ENCODE measurements at places on chromosomes 2 and 18.

GRCh38 chr2:69272803-69273471 is 114.1 kb downstream of the GFPT1 start:
- no peak for DNase-seq

DNA sequence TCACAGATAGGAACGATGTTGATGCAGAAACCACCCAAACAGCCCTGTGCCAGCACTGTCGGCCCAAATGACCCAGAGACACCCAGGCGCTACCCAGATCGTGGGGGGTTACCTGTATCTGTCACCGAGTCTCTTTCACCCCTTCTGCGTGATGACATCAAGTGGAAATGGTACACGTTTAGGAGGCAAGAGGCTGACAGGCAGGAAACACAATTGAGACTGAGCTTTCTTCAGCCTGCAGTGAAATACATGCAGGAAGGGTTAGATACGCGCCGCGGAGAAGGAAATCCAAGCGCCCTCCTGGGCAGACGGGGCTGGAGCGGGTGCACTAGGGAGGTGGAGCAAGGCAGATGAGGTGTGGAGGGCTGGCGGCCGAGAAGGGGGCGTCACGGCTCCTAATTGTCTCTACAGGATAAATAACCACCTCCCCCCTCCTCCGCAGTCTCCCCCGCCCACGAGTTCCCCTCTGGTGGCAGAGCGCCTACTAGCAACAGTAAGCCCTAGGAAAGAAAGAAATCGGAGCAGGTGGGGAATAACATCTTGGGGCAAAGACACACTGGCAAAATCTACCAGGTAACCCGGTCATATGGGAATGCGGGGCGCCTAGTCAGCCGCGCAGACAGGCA is at the start of gene RNF152:
Gene RNF152, minus strand, starts transcription at position 325 of the 626 bp plus-strand sequence. CDS start 76,544 bp downstream, outside the sequence.
- DNase-seq = no peak

- DNase-seq = peak; percentile 30
Observed at GRCh38 chr2:68466361-68466777, 725 bp downstream of the FBXO48 start.

DNA sequence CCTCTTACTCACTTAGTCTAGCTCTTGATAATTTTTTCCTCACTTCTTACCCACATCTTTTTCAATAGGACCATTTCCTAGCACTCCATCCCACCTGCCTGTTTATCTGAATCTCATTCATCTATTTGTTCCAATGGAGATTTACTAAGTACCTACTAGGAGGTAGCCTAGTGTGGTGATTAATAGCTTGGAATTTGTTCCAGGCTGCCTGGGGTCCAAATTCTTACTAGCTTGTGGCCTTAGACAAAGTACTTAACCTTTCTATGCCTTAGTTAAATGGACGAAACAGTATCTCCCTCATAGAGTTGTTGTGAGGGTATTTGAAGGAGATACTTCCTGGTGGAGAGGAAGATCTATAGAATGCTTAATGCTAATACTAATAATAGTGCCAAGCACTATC is 42.9 kb upstream of the SERTAD2 start:
- no peak for DNase-seq

DNA sequence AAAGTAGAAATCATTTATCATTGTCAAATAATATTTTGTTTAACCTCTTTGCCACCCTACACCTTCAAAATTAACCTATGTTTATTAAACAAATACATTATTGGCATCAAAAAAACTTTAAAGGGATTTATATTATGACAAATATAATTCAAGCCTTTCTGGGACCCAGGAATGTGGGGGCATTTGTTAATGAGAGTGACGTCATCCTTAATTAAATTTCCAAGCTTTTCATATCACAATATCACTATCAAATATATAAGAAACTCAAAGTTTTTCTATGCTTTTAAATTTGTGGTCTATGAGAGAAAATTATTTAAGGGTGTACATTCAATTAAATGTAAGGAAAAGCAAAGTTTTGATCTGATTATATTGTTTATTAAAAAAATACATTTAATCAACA is 307.4 kb upstream of the POU3F3 start:
- DNase-seq = no peak

GRCh38 chr18:23049698-23050373 is 85.4 kb upstream of the CABLES1 start:
- no peak for DNase-seq

DNA sequence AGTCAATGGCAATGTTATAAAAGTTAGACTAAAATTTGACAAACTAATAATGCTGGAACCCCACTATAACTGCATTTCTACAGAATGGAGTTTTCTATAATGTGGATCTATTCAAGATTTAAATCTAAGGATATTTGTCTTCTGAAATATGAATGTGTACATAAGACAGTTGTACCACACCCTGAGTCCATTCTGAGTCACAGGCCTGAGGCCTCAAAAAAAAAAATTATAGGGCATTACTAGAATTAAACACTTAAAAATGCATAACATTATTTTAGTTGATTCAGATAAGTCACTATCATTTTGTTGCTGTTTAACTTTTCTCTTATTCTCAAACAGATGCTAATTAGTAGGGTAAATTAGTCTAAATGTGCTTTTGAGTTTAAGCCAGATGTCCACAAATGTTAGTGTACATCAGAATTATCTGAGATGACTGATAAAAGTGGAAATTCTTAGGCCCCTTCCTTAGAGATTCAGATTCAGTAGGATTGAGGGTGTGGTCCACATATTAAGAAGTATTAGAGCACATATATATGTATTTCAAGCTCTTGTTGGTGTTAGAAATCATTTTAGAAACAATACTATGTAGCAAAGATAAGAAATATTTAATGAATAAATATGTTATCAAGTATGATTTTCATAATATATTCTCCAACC is 42.4 kb upstream of the COL5A2 start:
- peak; percentile 59 for DNase-seq

DNA sequence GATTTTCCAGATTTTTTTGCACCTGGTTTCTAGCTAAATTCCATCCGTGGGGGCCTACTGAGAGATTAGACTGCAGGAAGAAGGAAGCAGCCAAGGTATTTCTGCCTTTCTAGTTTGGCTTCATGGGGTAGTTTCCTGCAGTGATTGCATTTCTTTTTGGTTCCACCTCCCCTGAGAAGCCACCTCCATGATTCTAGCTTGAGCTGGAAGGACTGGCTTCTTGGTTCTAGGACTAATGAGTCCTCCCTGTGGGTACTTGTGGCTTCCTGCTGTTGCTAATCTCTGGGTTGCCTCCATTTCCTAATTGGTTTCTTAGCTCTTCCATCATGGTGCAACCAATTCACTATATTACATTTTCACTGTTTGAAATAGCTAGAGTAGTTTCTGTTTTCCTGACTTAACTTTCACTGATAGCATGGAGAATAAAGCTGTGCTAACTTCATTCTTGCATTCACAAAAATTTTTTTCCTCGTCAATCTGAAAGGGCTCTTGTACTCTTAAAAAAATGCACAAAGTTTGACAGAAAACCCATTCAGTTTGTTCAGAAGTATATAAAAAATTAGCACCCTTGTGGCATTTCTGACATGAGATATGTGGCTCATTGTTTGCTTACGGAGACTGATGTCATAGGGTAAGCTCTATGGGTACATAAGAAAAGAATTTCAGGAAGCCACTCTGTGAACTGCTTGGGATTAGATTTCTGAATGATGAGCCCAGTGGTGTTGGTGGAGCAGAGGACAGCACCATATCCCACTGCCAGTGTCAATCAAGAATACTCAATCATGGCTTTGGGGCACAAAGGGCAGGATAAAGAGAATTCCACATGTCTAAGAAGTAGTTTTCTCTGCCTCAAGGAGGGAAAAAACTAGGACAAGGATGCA is 242.8 kb upstream of the RBMS1 start:
- DNase-seq = peak; percentile 97

- DNase-seq = no peak
Observed at GRCh38 chr2:172215172-172215935, 112.7 kb upstream of the DLX2 start.

GRCh38 chr18:40612356-40612755 is 1342.7 kb upstream of the PIK3C3 start:
- DNase-seq = no peak

DNA sequence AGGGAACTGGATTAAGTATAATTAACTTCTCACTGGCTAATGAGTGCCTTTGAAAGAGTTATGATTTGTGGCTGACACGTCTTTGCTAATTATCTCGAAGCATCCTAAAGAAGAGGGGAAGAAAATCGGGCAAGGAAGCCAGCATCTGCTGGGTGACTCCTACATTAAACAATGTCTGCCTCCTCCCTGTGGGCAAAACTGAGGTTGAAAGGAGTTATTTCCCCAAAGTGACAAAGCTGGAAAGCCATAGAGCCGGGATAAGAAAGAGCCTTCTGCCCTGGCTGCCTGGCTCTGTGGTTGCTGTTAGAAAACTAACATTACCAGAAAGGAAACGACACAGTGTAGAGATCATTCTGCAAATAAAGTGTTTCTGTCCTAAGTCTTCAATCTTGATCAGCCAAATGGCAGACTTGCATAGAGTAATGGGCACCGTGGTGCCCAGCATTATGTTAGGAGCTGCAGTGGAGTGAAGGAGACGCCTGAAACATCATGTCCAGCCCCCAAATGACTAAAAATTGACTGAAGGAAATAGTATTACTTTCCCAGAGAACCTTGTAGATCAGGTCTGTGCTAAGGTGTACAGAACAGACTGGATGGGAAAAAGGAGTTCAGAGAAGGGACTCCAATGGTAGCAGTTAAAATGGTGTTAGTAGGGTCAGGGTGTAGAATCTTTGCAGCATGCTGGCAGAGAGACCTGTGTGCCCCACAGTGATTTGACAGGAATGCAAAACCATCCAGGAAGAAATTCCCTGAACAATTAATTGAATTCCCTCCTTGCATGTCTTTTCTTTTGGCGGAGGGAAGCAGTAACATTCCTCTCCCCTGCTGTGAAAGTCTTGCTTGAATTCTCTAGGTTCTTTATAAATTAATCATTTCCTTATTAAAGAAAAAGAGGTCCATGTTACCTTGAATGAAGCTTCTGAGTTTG is 44.4 kb downstream of the ALPK2 start:
- DNase-seq = peak; percentile 79

DNA sequence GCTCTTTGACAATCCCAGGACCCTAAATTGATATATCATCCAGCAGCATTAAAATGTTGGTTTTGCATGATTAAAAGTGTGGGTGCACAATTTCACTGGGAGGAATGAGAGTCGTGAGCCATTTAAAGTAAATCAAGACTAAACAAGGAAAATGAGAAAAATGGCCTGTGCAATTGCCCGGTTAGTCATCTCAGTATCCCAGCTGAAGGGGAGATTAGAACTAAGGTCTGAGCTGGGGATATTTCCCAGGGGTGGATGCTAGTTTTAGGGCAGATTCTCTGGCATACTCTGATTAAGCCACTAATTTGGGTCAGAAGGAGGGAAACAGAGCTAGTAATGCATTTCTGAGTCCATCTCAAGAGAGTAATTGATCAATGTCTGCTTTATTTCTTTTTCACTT is 177.2 kb downstream of the EN1 start:
- no peak for DNase-seq

- DNase-seq = no peak
Observed at GRCh38 chr18:59876310-59876626, 23.5 kb upstream of the PMAIP1 start.

- peak; percentile 55 for DNase-seq
Observed at GRCh38 chr2:98158305-98158704, 71.3 kb downstream of the VWA3B start.

DNA sequence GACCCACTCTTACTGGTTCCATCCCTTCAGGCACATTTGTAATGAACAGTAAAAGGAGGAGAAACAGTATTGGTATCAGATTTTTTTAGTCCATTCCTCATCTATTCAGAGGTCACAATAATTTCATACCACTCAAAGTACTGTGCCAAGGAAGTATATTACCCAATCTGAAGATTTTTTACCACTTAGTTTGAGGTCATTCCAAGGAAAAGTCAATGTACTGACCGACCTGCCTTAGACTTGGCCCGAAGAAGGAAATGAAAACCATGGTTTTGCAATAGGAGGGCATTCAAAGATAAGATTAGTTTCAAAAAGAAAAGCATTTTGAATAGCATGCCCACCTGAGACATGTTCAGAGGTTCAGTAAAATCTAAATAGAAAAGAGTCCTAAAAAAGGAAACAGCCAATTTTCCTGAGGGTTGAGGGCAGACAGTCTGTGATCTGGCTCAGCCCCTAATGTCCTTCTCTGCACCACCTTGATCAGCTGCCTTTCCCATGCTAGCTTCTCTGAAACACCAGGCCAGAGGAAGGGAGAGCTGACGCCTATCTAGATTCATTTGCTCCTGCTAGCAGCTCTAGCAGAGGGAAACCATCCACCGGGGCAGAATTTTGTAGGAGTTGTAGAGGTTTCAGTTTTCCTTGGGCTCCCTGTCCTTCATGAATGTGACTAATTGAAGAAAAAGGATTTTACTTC is 107.3 kb upstream of the FZD5 start:
- DNase-seq = no peak

- DNase-seq = no peak
Observed at GRCh38 chr2:205245001-205245400, 437.3 kb upstream of the NRP2 start.
